ENCODE measurements at places on chromosomes 11 and 22.

DNA sequence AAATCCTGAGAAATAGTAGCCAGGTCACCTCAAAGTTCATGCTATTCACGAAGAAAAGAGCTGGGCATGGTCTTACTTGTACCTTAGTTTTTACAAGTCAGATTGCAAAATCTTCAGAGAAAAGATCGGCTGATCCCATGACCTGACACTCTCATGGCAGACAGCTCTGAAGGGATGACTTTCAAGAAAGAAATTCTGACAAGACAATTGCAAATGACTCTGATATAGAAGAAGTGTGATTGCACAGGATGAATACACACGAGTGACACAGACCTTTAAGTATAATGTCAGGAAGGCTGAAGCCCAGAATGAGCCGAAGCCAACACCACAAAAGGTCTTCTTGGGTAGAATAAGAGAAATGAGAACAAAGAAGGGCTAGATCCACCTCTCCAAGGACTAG lies 59.4 kb upstream of the DRD2 start:
- no peak for DNase-seq

DNA sequence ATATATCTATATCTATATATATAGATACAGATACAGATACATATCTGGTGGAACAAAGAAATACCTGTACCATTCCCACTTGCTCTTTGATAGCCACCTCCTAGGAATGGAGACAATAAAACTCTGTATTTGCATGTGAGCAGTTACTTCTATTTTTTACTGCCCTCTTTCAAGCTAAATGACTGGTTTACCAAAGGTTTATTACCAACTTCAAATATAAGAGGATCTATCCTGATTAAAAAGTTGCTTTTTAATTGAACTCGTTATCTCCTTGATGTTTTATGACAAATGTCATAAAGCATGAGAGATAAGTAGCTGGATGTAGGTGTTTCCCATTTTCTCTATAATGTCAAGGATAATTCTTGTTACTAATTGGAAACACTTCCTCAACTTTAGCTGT lies 21.7 kb upstream of the GRIK4 start:
- DNase-seq = no peak

DNA sequence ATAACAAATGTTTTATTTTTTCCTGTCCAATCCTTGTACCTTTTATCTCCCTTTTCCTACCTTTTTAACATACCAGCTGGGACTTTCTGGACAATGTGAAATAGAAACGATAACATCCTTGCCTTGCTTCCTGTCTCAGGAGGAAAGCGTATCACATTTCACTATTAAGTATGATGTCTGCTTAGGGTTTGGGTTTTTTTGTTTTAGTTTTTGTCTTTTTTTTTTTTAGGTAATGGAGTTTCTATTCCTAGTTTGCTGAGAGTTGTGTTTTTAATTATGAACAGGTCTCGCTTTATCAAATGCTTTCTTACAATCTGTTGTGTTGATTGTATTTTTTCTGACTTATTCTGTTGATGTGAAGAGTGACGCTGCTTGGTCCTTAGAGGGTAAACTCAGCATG lies 64.2 kb upstream of the KCNQ1OT1 start:
- no peak for DNase-seq

GRCh38 chr22:29838599-29838956 lies 504 bp upstream of the ASCC2 start:
- DNase-seq = no peak

DNA sequence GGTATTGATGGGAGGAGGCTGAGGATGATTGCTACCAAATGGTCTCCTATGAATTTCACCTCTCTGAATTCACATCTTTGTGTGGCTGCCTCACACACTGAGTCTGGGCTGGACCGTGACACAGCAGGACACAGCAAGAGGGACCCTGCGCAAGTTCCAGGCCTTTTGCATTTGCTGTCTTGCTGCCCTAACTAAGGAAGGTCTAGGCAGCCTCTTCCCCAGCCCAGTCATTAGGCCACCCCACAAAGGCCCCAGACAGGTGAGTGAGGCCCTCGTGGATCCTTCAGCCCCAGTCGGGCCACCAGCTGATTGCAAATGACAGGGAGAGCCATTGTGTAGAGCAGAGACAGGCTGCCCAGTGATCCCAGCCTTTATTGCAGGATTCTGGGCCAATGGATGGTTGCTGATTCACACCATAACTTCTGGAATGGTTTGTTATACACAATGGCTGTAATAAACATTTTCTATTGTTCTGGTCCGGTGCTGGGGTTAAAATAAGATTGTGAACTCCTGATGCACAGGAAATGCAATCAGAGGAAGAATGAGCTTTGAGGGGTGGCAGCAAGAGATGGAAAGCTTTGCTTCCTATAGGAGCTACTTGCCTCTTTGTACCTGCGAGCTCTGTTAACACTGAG lies 28.5 kb upstream of the CSNK2A3 start:
- no peak for DNase-seq

DNA sequence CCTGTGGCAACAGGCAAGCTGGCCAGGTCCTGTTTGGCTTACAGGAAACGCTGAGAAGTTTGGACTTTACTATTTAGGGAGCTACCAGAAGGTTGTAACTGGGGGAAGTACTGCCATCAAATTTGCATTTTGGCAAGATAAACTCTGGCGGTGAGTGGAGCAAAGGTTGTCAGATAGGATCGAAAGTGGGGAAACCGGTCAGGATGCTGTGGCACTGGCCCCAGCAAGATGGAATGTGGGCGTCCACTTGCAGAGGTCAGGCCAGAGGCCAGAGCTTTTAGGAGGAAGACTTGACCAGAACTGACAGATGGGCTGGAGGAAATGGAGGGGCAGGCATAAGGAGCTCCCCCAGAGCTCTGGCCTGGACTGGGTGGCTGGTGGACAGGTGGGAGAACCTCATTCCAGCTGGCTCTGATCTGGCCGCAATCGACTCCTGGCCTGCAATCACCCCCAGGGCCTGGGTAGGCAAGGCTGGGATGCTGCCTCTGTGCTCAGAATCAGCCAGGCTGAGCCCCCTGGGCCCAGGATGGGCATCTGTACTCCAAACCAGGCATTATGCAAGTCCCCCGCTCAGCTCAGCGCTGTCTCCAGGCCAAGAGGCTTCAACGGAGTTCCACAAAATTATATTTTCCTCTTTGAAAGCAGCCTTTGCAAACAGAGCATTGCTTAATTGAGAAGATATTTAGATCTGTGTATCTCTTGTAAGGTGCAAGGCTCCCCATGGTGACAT lies 178.3 kb upstream of the NECTIN1 start:
- DNase-seq = no peak

- no peak for DNase-seq
These were observed 42.3 kb downstream of the PC start for GRCh38 chr11:66915866-66916265.

GRCh38 chr11:8020244-8020597 lies 33.1 kb downstream of the EIF3F start:
- no peak for DNase-seq

DNA sequence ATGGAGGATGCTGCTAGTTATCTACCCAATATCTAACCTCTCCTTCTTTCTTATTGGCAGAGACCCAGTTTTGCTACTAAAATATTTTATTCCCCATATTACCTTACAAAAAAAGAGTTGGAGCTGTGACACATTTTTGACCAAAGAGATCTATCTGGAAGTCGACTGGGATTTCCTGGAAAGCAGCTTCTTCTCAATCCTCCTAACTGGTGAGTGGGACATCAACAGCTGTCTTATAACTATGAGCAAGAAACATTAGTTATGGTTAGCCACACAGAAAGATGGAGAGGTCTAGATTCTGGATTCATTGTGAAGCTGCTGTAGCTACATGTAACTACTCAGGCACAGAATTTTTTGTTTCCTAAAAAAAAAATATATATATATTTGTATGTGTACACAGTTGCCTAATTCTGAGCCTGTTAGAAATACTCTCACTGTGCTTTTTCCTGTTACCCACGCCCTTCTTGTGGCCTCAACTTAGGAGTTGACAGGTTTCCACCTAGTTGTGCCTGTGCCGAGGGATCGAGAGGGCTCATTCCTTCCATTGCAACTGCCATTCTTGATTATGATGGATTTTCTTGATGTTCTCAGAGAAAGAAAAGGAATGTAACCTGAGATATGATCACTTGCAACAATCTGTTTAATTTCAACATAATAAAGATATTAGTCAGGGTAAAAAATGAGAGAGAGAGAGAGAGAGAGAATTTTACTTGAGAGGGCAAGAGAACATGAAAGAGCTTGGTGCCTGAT lies 142.0 kb downstream of the SLC17A6 start:
- DNase-seq = no peak

DNA sequence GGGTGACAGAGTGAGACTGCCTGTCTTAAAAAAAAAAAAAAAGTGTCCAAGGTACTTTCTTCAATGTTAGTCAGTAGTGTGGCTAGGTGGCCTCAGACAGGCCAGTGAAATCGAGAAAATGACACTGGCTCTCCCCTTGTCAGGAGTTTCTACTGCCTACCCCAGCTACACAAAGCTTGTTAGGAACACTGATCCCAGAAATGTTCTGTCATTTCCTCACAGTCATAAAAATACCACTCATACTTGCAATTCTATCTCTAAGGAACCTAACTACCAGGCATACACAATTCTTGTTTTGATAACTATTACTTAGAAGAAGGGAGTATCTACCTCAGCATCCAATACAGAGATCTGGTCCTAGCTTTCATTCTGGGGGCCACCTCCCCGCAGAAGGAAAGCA lies 31.3 kb downstream of the ATP6V1E1 start:
- no peak for DNase-seq

All from pulmonary artery endothelial cell (primary cell).